Adrenal gland (tissue), 19 donors: ENCODE measurements at places on chromosomes 4 and X. TPM values are rescaled to one million over a fixed set of nuclear protein-coding genes. Genes with fewer than 3 reads are reported as not detected.

DNA sequence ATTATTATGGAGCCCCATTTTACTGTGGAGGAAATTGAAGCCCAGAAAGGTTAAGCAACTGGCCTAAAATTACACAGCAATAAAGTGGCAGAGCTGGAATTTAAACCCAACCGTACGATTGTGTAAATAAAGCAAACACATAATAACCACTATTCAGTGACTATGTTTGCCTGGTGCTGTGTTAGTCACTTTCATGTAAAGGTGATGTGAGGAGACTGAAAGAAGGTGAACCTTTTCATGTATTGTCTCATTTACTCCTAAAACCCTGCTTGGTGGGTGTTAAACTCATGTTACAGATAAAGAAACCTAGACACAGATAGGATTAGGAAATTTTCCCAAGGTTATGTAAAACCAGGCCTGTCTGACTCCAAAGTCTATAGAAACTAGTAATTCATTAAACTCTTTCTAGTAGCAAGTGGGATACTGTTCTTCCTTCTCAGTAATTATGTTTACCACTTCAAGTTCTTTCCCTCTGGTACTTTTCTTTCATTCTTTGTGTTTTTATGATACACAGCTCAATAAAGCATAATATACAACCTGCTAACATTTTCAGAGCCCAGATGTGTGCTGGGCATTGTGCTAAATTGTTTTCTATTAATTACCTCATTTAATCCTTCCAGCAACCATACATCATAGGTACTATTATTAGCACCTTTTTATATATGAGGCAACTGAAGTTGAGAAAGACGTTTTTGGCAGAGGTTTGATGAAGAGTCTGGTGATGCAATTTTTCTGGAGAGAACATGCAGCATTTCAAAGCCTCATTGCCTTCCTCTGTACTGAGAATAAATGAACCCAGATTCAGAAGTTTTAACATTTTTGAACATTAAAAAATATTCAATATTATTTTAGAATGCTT, 202.7 kb downstream of the SPRY1 start:
- no peak overlapping the region for H3K4me3 ChIP-seq
- DNase-seq = no peak
- no peaks in the 10 kb centered on the region for H3K36me3 ChIP-seq
- peaks cover 16% of the 10 kb centered on the region for H3K4me1 ChIP-seq
- H3K27ac ChIP-seq = peak overlapping the region; percentile 35

DNA sequence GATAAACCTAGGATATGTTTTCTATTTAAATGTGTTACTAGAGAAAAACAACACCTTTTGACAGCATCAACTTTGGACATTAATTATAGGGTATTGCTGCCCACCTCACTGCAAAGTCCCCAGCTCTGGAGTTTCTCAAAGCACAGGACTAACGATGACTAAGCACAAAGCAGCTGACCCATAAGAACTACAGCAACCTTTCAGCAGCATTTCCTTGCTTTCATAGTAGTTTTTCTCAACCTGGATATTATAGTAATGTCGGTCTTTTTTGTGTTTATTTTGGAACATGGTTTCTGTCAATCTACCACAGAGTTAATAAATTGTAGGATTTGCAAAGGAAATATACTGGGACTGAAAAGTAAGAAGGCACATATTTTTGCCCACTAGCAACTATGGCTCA, 21.5 kb downstream of the HHIP start:
- no peaks in the 10 kb centered on the region for H3K36me3 ChIP-seq
- H3K4me1 ChIP-seq = no peaks in the 10 kb centered on the region
- H3K27me3 ChIP-seq = no peaks in the 10 kb centered on the region
- no peak overlapping the region for H3K4me3 ChIP-seq

DNA sequence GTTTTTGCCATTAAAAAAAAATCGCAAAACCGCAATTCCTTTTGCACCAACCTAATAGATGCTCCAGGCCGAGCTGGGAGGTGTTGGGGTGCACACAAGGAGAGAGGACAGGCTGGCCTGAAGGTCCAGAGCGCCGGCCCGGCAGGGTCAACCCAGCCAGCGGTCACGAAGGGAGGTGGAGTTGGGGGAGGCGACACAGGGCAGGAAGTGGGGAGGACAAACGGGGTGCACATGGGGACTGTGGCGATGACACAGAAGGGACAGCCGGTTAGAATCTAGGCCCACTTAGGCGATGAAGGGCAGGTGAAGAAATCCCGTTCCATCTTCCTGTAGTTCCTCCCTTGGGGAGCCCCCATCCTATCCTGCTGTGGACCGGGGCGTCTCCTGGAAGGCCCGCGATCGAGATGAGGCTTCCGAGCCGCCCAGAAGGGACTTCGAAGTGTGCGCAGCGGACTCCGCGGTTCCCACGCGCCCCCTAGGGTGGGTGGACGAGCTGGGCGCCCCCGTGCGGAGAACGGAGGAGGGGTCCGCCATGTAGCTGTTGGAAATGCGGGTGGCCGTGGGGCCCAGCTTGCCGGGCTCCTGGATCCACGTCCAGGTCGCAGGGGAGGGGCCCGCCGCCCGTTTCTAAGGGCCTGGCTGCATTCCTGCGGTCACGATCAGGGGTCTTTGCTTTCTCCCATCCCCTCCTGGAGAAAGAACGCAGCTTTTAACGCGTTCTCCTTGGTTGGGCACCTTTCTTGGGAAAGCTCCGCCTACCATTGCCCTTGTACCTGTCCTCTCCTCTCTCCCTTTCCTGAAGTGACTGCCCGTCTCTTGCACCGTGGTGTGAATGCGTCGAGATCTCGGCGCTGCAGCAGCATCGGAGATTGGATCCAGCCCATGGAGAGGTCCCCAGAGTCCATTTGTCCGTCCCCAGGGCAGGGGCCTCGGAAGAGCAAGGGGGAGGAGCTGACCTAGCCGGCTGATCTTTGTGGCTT, 17.0 kb upstream of the HPF1 start:
- H3K36me3 ChIP-seq = no peaks in the 10 kb centered on the region
- no peak overlapping the region for H3K27ac ChIP-seq
- DNase-seq = no peak
- H3K27me3 ChIP-seq = peaks cover 14% of the 10 kb centered on the region
- H3K4me1 ChIP-seq = peaks cover 7% of the 10 kb centered on the region
- H3K4me3 ChIP-seq = no peak overlapping the region

- H3K36me3 ChIP-seq = no peaks in the 10 kb centered on the region
- H3K27ac ChIP-seq = no peak overlapping the region
- no peak for DNase-seq
- H3K27me3 ChIP-seq = no peaks in the 10 kb centered on the region
Observed at GRCh38 chr4:25347473-25347872, 29.6 kb upstream of the ANAPC4 start.

GRCh38 chr4:94068753-94069719, 138.6 kb upstream of the SMARCAD1 start:
- no peaks in the 10 kb centered on the region for H3K4me1 ChIP-seq
- no peaks in the 10 kb centered on the region for H3K27me3 ChIP-seq
- H3K4me3 ChIP-seq = no peak overlapping the region
- no peak overlapping the region for H3K27ac ChIP-seq
- no peak for DNase-seq

DUSP9 gene
- 0.18 TPM for total RNA-seq

DNA sequence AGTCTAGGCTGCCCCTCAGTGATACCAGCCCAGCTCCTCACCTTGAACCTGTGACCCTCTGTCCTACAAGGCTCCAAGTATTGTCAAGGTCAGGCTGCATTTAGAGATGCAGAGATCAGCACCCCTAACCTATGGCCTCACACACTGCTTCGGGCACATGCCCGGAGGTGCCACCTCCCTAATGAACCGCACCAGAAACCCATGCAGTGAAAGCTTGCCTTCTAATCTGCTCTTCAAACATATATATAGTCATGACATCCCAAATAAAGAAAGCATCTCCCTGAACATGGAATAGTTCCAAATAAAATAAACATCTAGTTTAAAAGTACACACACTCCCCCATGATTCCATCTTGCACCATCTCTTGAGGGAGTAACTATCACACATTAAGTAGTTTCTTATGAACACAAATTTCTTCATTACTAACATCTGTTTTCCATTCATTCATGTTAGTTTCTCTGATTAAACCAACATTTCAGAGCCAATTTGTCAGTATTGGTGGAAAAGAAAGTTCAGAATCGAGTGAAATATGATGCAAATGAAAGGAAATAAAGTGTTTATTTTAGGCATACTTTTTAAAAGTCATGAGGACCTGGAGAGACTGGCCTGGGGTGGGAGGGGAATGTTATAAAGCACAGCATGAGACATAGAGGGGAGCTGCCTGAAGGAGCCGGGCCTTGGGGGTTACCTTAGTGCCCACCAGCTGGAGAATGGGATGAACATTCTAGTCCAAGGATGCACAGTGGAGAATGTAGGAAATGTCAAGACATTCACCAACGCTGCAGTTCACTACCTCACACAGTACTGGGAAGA, 19.2 kb downstream of the CC2D2A start:
- H3K4me3 ChIP-seq = no peak overlapping the region
- no peaks in the 10 kb centered on the region for H3K4me1 ChIP-seq
- no peak for DNase-seq

RNF212 gene
- total RNA-seq = 9.5 TPM

CXCR3 gene
- not detected for total RNA-seq

P2RY8 gene
- total RNA-seq = 7.0 TPM

DNA sequence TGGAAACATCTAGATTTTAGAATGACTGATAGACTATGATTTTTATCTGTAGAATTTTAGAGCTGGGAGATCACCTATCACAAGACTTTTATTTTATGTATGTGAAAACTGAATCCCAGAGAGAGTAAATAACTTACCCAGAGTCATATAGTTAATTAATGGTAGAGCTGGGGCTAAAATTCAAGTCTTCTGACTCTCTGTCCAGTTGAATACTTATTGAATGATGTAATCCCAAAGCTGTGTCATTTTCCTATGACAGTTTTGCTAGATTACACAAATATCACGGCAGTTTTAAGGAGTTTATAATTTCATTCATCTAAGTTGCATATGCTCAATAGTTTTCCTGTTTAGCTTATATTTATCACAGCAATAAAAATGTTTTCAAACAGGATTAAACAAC, 6.7 kb downstream of the NRK start:
- H3K27me3 ChIP-seq = peaks cover 3% of the 10 kb centered on the region
- no peaks in the 10 kb centered on the region for H3K4me1 ChIP-seq
- H3K4me3 ChIP-seq = no peak overlapping the region
- no peaks in the 10 kb centered on the region for H3K36me3 ChIP-seq

GRCh38 chr4:71746379-71746778, 37.5 kb downstream of the GC start:
- H3K27me3 ChIP-seq = no peaks in the 10 kb centered on the region
- H3K4me1 ChIP-seq = no peaks in the 10 kb centered on the region
- no peak overlapping the region for H3K4me3 ChIP-seq
- DNase-seq = no peak
- H3K36me3 ChIP-seq = no peaks in the 10 kb centered on the region

DNA sequence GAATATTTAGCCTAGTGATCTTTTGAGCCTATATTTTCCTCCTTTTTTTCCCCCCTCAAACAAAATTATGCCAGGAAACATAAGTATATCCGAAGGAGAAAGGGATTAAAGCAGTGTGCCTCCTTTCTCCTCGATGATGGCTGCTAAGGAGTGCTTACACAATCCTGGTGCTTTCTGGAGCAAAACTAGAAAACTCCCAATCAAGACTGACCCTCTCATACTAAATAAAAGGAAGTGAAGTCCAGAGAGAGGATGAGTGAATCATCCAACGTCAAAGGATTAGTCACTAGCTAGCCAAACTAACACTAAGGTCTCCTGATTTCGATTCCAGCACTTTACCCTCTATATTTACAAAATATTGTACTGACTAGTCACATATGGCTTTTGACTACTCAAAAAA, 146.8 kb downstream of the PPP3CA start:
- no peak overlapping the region for H3K4me3 ChIP-seq
- no peak for DNase-seq
- H3K36me3 ChIP-seq = no peaks in the 10 kb centered on the region

CLCN3 gene
- 66.1 TPM for total RNA-seq

DNA sequence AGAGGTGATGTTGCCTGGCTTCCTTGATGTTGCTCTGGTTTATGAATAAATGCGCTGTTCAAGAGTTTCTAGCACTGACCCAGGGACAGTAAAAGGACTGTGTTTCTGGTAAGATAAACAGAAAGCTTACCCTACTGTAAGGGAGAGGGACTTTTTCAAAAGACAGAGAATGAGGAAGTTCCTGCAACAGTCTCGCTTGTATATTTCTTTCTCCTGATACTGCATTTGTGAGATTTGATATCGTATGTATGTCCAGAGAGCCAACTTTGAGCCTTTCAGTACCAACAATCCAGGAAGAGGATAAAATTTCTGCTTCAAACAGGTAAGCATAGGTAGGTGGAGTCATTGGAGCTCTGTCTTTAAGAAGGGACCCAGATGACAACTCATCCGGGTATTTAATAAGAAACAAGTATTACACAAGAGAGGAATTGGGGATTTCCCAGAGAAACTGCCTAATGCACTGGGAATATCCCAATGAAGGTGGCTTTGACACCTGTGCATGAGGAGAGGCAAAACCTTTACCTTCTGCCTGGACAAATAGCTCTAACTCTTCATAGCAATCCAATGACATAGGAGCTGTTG, 773 bp downstream of the DAPP1 start:
- H3K4me1 ChIP-seq = no peaks in the 10 kb centered on the region
- no peak overlapping the region for H3K4me3 ChIP-seq
- DNase-seq = no peak

NCAPG gene
- 16.1 TPM for total RNA-seq

KIF4A gene
- total RNA-seq = 0.42 TPM

DNA sequence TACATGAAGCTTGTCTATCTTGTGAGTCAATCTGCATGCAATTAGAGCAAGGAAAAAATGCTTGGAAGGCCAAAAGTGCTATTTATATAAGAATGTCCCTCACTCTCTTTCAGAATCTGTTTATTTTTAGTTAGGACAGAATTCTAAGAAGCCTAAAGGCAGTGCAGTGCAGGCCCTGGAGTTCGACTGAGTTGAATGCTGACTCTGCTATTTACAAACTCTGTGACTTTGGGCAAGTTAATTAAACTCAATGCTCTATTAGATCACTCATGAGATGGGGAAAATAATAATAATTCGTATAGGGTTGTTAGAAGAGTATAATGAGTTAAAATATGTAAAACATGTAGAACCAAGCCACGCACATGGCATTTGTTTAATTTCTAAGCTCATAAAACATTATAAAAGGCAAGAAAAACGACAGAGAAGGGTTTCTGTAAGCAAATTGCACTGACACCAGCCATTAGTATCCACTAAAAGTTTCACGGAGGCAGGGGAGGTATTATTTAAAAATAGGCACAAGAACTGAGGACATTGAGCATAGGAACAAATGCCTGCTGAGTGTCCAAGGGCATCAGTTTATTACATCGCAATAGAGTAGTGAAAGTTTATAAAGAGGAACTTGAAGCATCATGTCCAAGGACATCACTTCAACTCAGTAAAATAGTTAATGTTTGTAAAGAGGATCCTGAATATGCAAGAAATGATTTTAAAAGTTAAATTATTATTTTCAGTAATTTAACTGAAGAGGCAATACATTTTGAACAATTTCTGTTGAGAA, 115.0 kb upstream of the INPP4B start:
- H3K4me3 ChIP-seq = no peak overlapping the region
- peak overlapping the region; percentile 68 for H3K27ac ChIP-seq
- DNase-seq = no peak
- no peaks in the 10 kb centered on the region for H3K27me3 ChIP-seq
- no peaks in the 10 kb centered on the region for H3K36me3 ChIP-seq

- peaks cover 11% of the 10 kb centered on the region for H3K27me3 ChIP-seq
- no peaks in the 10 kb centered on the region for H3K4me1 ChIP-seq
- H3K36me3 ChIP-seq = no peaks in the 10 kb centered on the region
- no peak overlapping the region for H3K4me3 ChIP-seq
- no peak for DNase-seq
Observed at GRCh38 chr4:7369511-7369910, 65.2 kb downstream of the PSAPL1 start.

- H3K36me3 ChIP-seq = no peaks in the 10 kb centered on the region
- no peak overlapping the region for H3K4me3 ChIP-seq
- no peak overlapping the region for H3K27ac ChIP-seq
- H3K4me1 ChIP-seq = no peaks in the 10 kb centered on the region
Observed at GRCh38 chr4:18039113-18039512, 17.6 kb upstream of the LCORL start.
